ENCODE measurements at places on chromosomes 12 and 14. TPM values are rescaled to one million over a fixed set of nuclear protein-coding genes. Genes with fewer than 3 reads are reported as not detected.
A peak's percentile ranks its signal among the peaks of the same experiment; 100 is the strongest.

DNA sequence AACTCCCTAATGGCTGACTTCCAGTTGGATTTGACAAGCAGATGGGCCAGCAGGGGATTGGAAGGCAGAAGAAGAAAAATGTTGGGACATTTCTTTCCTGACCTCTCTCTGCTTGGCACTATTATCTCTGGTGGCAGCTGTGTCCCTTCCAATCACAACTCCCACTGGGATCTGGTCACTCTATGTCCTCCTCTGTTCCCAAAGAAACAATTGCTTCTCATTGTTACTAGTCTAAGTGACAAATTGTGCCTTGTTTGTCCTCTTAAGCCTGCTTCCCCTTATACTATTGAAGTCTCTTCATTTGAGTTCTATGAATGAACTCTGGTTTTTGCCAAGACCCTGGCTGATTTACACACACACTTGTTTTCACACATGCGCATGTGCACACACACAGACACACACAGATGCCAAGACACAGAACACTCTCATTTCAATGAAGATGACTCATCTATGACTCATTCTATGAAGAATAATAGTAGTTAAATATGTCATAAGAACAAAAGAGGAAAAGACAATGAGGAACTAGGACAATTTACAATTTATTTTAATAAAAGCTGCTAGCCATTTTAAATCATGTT lies 83.0 kb upstream of the FAR2 start:
- no peak overlapping the region for H3K4me3 ChIP-seq
- H3K27ac ChIP-seq = peak overlapping the region; percentile 81
- no peaks in the 10 kb centered on the region for H3K36me3 ChIP-seq

GRCh38 chr12:129071362-129071761 lies 218.1 kb downstream of the GLT1D1 start:
- H3K27ac ChIP-seq = no peak overlapping the region
- H3K4me1 ChIP-seq = peaks cover 2% of the 10 kb centered on the region
- H3K36me3 ChIP-seq = no peaks in the 10 kb centered on the region
- H3K27me3 ChIP-seq = no peaks in the 10 kb centered on the region

The SLC16A7 gene
- 1.3 TPM for total RNA-seq

The WNT1 gene
- total RNA-seq = not detected

DNA sequence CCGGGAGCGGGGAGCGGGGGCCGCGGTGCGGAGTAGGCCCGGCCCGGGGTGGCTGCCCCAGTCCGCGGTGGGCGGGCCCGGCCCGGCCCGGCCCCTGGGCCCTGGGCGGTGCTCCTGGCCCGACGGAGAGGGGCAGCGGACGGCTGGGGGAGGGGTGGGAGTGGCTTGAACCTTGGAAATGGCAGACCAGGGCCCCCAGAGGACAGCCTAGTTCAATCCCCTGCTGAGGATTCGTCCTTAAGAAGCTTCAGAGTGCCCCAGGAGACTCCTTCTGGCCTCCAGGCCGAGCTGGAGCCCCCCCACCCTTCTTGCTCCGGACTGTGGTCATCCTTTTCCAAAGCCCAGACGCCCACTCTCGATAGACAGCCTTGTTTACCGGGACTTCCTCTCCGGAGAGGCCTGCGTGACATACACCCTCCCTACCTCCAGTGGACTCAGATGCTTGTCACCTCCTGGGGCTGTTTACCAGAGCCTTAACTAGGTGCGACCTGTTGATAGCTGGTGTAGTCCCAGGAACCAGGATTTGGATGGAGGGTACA lies 458 bp downstream of the KHNYN start:
- H3K4me1 ChIP-seq = no peaks in the 10 kb centered on the region
- no peak overlapping the region for H3K27ac ChIP-seq
- H3K36me3 ChIP-seq = no peaks in the 10 kb centered on the region
- H3K27me3 ChIP-seq = peaks cover 33% of the 10 kb centered on the region

GRCh38 chr12:3667485-3667884 lies 85.4 kb downstream of the CRACR2A start:
- DNase-seq = peak; percentile 62
- H3K27me3 ChIP-seq = no peaks in the 10 kb centered on the region
- H3K27ac ChIP-seq = no peak overlapping the region
- H3K4me3 ChIP-seq = no peak overlapping the region

- H3K27me3 ChIP-seq = no peaks in the 10 kb centered on the region
- H3K4me3 ChIP-seq = no peak overlapping the region
- no peak for DNase-seq
Measured at GRCh38 chr12:112741106-112741505, 50.4 kb upstream of the RPH3A start.

DNA sequence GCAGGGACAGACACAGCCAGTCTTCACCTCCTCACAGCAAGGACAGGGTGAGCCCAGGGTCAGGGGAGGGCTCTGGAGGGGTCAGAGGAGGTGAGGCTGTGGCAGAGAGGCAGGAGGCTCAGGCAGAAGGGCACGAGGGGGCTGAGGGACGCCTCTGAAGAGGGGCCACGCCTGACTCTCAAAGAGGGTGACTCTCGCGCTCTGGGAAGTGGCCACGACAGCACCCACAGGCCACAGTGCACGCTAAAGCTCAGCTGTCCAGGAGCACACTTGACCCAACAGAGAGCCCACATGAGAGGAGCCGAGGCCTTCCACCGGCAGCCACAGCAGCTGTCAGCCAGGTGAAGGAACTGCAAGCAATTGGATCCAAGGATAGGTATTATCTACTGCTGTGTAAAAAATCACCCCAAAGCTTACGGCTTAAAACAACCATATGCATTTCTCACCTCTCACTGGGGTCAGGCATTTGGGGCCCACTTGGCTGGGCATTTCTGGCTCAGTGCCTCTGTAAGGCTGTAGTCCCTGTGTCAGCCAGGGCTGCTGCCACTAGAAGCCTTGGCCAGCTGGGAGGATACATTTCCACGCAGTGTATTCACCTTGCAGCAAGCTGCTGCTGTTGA lies 27.8 kb downstream of the SLC6A12 start:
- no peaks in the 10 kb centered on the region for H3K4me1 ChIP-seq
- DNase-seq = no peak
- no peak overlapping the region for H3K27ac ChIP-seq
- no peaks in the 10 kb centered on the region for H3K36me3 ChIP-seq
- no peak overlapping the region for H3K4me3 ChIP-seq

- H3K27ac ChIP-seq = no peak overlapping the region
- H3K4me1 ChIP-seq = no peaks in the 10 kb centered on the region
- H3K4me3 ChIP-seq = no peak overlapping the region
- no peak for DNase-seq
Measured at GRCh38 chr12:38282886-38283285, 33.7 kb upstream of the ALG10B start.

The CNTN1 gene
- 0.17 TPM for total RNA-seq

The RBP5 gene
- total RNA-seq = not detected

Measured in neural progenitor cell (in vitro differentiated cells).